ENCODE measurements at places on chromosomes 4 and X. TPM values are rescaled to one million over a fixed set of nuclear protein-coding genes. Genes with fewer than 3 reads are reported as not detected.

MAEA gene
- 70.0 TPM for total RNA-seq

TMEM156 gene
- 0.49 TPM for total RNA-seq

SLC9B1 gene
- total RNA-seq = 0.34 TPM

HAND2 gene
- 15.3 TPM for total RNA-seq

LDB2 gene
- 17.2 TPM for total RNA-seq

SPANXN4 gene
- not detected for total RNA-seq

NLGN4X gene
- 4.2 TPM for total RNA-seq

FAM53A gene
- total RNA-seq = 2.9 TPM

HSFX4 gene
- total RNA-seq = not detected

LGI2 gene
- 0.25 TPM for total RNA-seq

STPG2 gene
- total RNA-seq = not detected

TCEAL5 gene
- not detected for total RNA-seq

NEIL3 gene
- total RNA-seq = 0.39 TPM

FRG2 gene
- not detected for total RNA-seq

FGF16 gene
- 0.05 TPM for total RNA-seq

TEX13B gene
- not detected for total RNA-seq

CHIC1 gene
- total RNA-seq = 7.3 TPM

MTTP gene
- not detected for total RNA-seq

POU3F4 gene
- not detected for total RNA-seq

IRS4 gene
- not detected for total RNA-seq

HSFX2 gene
- total RNA-seq = 0.10 TPM

TKTL2 gene
- total RNA-seq = not detected

ELK1 gene
- total RNA-seq = 33.2 TPM

MAGEA4 gene
- total RNA-seq = not detected

USP26 gene
- not detected for total RNA-seq

ZNF280C gene
- 4.7 TPM for total RNA-seq

IL13RA2 gene
- total RNA-seq = 16.6 TPM

XAGE1A gene
- total RNA-seq = not detected

GPR143 gene
- not detected for total RNA-seq

GLRA3 gene
- total RNA-seq = not detected

PAGE4 gene
- total RNA-seq = not detected

MMAA gene
- 6.2 TPM for total RNA-seq

XK gene
- total RNA-seq = not detected

RPL9 gene
- 4,373 TPM for total RNA-seq
